GM12891 (cell line): ENCODE measurements at places on chromosomes 3 and 15.

- no peak for DNase-seq
Measured at GRCh38 chr3:123310741-123311140, 109.0 kb downstream of the SEC22A start.

DNA sequence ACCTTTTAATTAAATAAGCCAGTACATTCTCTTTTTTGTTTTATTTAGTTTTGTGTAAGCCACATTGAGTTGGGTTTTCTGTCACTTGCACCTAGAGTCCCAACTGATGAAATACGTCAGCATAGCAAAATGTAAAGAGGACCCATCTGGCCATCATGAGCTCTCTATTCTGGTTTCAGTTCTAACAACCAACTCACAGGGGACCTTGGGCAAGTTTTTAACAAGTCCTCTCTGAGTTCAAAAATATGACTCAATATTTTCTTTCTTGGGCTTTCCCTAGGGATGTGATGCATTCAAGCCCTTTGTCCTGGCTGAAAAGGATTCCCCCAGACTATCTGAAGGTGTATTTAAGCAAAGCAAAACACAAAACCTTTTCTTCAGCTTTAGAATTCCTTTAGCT, 32.9 kb downstream of the PLCH1 start:
- DNase-seq: no peak

- no peak for DNase-seq
Measured at GRCh38 chr15:100692671-100693070, 90.3 kb downstream of the ASB7 start.

DNA sequence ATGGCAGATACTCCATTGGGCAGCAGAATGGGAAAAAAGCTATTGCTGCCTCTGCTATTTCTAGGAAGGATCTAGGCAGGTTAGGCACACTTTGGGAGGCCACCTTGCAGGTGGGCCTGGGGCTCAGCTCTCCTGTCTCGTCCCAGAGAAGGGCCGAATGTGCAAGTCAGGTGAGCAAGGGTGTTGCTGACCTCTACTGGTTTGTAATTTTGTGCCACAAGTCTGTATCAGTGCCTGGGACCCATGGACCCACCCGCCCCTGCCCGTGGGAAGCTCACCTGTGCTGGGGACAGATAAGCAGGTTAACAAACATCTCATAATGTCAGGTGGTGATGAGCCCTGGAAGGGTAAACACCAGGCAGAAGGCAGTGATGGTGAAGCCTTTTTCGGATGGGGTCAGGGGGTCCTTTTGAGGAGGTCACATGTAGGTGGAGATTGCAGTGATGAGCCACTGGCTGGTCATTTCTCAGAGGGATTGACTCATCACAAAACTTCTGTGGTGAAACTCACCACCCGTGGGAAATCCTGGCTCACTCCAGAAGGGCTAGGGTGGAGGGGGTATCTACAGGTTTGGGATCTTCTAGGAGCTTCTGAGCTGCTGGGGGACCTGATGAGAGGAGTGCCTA, 161.3 kb downstream of the KLF13 start:
- no peak for DNase-seq

GRCh38 chr3:54032598-54032997, 89.8 kb upstream of the CACNA2D3 start:
- no peak for DNase-seq

DNA sequence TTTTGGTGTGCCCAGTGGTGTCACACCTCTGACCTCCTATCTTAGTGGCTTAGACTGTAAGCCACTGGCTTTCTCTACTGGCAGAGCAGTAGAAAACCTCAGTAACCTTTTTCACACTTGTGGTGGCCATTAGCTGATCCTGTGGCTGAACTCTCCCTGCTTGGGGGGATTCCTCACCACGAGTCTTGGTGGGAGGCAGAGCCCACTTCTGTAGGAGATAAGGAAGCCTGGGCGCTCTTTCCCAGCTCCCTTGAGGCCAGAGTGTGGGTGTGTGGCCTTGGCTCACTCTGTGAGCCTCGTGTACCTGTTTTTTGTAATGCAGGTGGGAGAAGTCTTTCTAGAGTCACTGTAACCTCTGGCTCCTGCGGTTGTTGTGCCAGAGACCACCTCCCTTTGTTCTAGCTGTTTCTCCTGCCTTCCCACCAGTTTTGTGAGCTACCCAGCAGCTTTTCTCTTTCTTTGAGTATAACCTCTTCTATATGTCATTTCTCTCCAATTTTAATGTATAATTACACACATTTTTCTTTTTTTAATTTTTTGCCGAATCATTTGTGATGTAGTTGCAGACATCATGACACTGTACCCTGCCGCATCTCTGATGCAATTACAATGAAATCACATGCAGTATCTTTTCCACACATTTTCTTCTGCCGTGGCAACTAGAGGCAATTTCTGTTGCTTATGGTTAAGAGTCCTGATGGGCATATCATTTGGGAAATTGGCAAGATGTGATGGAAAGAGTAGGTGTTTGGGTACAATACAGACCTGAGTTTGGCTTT, 13.8 kb downstream of the XCR1 start:
- no peak for DNase-seq

DNA sequence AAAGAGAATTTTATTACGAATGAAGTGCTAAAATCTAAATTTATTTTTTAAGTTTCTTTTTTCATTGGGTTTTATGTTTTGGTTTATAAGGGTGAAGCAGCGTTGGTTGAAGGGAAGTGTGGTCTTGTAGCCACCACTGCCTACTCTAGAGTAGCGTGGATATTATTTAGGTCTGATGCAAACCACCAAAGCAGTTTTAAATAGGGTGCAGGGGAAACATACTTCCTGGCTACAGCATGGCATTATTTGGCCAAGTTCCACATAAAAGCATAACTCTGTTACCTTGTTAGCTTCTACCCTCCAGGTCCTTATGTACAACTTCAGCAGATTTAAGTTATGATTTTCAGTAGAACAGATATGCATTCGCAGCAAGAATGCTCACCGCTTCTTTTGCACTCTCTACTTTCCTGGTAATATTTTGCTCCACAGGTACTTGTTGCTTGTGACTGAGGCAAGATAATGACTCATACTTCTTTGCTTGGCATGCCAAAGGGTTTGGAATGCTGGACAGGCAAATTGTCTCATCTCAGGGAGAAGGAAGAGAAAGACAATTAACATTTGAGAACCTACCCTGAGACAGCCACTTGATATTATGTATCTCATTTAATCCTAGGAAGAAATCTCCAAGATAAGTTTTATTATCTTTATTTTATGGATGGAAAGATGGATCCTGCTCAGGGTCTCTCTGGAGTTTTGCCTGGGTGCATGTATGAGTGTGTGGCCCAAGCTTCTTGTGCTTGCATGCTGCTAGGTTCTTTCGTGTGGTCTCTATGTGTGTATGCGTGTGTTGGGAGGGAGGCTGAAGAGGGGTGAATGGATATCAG, 5.4 kb downstream of the TGFBR2 start:
- no peak for DNase-seq

DNA sequence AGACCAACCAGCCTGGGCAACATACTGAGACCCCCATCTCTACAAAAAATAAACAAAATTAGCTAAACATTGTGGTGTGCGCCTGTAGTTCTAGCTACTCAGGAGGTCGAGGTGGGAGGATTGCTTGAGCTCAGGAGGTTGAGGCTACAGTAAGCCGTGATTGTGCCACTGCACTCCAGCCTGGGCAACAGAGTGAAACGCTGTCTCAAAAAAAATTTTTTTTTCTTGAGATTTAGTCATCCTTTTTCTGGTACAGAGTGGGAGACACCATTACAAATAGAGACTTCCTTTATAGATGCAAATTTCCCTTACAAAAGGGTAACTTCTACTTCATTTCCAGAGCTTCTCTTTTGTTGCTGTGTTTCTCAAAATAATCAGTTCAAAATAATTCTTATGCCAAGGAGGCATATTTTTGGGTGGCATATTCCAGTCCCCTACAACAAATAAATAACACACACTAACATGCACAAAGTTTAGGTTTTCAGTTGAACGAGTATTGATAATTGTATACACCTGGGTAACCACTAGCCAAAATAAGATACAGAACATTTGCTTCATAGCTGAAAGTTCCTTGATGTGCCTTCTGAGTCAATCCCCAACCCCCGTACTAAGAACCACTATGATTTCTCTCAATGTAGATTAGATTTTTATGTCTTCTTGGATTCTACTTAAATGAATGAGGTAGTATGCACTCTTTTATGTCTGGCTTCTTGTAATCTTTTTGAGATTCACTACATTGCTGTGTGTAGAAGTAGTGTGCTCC, 248.9 kb upstream of the PROK2 start:
- DNase-seq: no peak

GRCh38 chr15:65418596-65418995, 4.2 kb downstream of the IGDCC4 start:
- no peak for DNase-seq

GRCh38 chr3:140843656-140844055, 98.0 kb upstream of the SLC25A36 start:
- no peak for DNase-seq

GRCh38 chr15:98812716-98813446, 164.5 kb downstream of the IGF1R start:
- DNase-seq: no peak

GRCh38 chr15:56582785-56583184, 117.8 kb upstream of the MNS1 start:
- DNase-seq: no peak

- no peak for DNase-seq
Measured at GRCh38 chr3:117016378-117016777, 306.8 kb downstream of the TUSC7 start.

DNA sequence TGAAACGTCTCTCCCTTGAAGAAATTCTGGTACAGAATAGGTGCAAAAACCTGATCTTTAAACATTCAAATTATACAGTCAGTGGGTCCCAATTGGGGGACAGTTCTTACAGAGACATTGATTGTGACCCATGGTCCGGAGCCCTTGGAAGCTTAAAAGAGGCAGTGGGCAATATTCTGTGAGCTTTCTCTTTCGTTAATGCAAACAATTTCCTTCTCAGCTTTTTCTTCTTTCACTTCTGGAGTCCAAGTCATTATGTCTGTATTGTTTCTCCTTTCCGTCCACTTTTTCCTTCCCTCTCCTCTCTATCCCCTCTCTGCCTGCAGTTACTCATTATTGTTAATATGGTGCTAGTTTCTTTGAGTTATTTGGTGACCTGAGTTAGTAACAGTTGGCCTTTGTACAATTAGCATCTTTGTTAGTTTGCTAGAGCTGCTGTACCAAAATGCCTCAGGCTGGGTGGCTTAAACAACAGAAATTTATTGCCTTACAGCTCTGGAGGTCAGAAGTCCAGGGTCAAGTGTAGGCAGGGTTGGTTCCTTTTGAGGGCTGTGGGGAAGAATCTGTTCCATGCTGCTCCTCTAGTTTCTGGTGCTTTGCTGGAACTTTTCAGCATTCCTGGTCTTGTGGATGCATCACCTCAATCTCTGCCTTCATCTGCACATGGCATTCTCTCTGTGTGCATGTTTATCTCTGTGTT, 102.6 kb downstream of the GMPS start:
- DNase-seq: peak; percentile 21

DNA sequence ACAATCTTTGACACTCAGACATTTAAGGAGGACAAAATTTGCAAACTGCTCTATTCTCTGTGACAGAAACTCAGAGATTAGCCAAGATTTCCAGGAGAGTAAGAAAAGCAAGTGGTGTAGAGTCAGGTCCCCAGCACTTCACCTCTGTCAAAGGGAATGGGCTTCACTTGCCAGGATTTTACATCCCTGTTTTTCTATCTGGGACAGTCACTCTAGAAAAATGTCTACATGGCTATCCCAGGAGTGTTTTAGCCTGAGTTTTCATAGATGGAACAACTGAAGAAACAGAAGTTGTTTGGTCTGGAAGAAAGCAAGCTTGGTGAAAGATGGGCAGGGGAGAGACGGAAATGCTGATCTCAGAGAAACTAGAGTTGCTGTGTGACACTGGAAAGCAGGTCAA, 3.0 kb downstream of the FAM219B start:
- no peak for DNase-seq

GRCh38 chr3:140903196-140903595, 38.4 kb upstream of the SLC25A36 start:
- no peak for DNase-seq

DNA sequence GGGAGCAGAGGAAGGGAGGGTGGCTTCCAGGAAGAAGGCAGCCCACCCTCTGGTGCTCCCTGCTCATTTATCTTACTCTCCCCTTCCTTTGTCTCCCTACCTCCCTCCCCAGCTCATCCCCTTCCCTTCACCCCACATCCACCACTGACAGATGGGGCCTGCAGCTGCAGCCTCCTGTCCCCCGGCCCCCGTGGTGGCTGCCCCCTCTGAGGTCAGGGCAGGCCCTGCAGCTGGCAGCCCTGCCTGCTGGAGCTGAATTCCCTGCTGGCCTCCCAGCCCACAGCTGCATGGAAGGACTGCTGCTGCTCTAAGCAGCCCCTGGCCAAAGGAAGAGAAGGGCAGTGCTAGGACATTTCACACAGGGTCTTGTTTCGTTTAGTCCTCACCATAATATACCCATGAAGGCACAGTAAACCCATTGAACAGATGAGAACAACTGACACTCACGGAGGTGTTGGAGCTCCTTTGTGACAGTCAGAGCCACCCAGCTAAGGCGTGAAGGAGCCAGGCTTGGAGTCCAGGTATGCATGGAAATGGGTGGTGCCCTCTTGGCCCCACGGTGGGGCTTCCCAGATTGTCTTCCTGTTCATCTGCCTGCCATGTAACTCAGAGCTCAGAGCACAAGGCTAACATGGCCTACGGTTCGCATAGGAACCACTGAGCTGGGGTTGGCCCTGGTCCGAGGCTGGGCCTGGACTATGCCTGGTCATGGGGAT, 121.7 kb upstream of the PRR20G start:
- no peak for DNase-seq

- no peak for DNase-seq
Measured at GRCh38 chr3:57029924-57030323, 30.5 kb upstream of the SPATA12 start.

DNA sequence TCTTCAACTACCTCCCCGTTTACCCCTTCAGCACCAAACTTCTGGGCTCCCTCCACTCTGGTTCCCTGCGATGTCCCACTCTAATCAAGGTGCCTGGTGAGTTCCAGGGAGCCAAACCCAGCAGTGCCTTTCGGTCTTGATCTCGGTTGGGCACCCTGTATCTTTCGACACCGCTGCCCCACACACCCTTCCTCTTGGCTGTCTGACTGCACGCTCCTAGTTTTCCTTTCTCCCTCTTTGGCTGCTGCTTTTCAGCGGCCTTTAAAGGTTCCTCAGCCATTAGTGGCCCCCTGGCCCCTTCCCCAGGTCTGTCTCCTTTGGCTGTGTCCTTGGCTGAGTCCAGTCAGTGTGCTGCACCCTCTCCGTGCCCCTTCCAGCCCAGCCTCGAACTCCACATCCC, 784 bp downstream of the TTLL3 start:
- no peak for DNase-seq

DNA sequence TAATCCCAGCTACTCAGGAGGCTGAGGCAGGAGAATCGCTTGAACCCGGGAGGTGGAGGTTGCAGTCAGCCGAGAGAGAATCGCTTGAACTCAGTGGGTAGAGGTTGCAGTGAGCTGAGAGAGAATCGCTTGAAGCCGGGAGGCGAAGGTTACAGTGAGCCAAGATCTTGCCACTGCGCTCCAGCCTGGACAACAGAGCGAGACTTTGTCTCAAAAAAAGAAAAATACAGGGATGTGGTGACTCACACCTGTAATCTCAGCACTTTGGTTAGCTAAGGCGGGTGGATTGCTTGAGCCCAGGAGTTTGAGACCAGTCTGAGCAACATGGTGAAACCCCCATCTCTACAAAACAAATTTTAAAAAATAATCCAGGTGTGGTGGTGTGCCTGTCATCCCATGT, 26.8 kb downstream of the UBE2E1 start:
- no peak for DNase-seq

- no peak for DNase-seq
Measured at GRCh38 chr3:2589336-2589969, 490.8 kb downstream of the CNTN4 start.
